ENCODE measurements at places on chromosomes 11 and 22.
A peak's percentile ranks its signal among the peaks of the same experiment; 100 is the strongest.

GRCh38 chr11:71182791-71183677, 69.3 kb downstream of the SHANK2 start:
- DNase-seq = no peak

DNA sequence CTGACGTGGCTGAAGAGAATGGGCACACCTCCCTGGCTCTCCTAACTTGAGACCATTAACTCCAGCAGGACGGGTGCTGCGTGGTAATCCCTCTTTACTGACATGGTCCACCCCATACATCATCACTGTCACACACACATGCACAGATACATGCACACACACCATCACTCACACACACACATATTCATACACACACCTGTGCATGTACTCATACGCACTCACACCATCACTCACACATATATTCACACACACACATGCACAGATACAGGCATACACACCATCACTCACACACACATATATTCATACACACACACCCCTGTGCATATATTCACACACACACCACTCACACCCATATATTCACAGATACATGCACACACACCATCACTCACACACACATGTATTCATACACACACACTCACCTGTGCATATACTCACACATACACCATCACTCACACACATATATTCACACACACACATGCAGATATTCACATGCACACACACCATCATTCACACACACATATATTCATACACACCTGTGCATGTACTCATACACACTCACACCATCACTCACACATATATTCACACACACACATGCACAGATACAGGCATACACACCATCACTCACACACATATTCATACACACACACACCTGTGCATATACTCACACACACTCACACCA, 74.8 kb downstream of the EFCAB6 start:
- DNase-seq = no peak

DNA sequence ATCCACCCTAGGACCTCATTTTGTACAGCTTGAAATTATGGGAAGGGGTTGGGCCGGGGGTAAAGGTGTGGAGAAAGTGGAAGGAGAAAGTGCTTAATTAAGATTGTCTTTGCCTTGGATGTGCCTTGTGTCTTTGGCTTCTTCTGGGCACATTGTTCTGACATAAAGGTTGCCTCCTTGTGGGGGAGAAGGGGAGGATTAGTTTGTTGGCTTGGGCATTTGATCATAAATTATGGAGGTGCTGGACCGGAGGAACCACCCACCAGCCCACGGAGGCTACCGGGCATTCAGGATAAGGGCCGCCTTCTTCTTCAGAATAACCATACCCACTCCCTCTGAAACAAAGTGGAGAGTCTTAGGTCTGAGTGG, 1.3 kb downstream of the PAFAH1B2 start:
- DNase-seq = no peak

DNA sequence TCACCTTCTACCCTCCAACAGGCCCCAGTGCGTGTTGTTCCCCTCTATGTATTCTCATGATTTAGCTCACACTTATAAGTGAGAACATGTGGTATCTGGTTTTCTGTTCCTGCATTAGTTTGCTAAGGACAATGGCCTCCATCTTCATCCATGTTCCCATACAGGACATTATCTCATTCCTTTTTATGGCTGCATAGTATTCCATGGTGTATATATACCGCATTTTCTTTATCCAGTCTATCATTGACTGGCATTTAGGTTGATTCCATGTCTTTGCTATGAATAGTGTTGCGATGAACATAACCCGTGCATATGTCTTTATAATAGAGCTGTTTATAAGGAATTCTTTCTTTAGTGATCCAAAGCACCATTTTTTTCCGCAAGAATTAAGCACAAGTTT, 28.5 kb upstream of the TLCD5 start:
- DNase-seq = no peak

DNA sequence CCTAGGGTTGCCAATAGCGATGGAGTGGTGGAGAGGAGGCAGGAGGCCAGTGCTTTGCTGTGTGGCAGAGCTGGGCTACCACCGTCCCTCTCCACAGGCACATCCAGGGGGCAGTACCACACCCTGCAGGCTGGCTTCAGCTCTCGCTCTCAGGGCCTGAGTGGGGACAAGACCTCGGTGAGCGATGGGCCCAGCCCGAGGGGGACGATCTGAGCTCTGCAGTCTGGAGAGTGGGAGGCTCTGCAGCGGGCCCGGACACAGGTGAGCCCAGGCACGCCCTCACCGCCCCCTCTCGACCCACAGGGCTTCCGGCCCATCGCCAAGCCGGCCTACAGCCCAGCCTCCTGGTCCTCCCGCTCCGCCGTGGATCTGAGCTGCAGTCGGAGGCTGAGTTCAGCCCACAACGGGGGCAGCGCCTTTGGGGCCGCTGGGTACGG, 2.5 kb downstream of the PKP3 start:
- DNase-seq = no peak

DNA sequence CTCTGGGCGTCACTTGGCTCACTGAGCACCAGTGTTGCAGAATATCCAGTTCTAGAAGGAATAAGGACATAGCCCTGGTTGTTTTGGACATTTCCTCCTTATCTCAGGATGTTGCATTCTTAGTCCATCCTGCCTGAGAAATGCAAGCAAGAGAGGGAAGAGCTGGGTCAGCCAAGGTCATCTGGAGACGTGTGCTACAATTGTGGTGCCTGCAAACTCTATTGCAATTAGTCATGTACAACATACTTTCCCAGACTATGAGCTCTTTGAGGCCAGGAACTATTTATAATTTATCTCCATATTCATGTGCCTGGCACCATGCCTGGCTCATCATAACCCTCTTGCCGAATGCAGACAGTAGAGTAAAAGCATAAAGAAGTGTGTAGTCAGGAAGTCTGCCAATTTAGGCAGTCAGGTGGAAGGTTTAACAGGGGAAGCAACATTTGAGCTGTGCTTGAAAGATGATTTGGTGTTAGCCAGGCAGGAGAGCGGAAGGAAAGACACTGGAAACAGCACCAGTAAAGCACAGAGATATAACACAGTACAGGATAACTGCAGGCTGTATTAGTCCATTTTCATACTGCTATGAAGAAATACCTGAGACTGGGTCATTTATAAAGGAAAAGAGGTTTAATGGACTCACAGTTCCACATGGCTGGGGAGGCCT, 129.4 kb upstream of the PAX6 start:
- no peak for DNase-seq

DNA sequence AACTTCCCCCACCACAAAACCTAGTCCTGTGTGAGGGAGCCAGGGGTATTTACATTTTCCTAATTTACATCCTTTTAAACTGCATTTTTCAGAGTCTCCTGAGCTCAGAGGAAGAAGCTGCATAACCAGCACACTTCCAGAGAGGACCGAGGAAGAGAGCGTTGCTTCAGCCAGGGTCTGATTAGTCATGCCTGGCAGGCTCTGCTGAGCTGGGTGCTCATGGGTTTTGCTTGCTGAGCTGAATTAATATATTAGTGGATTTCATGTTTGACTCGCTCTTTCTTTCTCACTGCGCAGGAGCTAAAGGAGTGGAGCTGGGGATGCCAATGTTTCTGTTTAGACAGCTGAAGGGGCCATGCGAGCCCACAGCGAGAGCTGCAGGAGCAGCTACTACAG, 539.3 kb upstream of the B3GAT1 start:
- no peak for DNase-seq

GRCh38 chr11:72525466-72525865, 91.1 kb upstream of the CLPB start:
- DNase-seq = no peak

- DNase-seq = peak; percentile 67
Observed at GRCh38 chr11:118621071-118621783, 13.8 kb downstream of the PHLDB1 start.

DNA sequence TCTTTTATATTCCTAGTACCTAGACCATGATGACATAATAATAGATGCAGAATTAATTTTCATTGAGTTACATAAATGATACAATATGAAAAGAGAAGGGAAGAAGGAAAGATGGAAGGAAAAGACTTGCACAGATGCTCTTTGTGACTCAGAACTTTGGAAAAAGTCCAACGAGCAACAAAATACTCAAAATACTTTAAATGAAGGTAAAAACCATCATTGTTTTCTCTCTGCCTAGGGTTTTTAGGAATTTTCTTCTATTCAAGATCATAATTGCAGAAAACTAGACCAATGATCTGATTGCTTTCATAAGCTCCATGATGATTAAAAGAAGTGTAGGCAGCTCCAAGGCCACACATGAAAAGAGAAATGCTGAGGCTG, 276.9 kb downstream of the KIRREL3 start:
- DNase-seq = no peak

- DNase-seq = no peak
Observed at GRCh38 chr11:32779136-32779535, 15.3 kb downstream of the CCDC73 start.

DNA sequence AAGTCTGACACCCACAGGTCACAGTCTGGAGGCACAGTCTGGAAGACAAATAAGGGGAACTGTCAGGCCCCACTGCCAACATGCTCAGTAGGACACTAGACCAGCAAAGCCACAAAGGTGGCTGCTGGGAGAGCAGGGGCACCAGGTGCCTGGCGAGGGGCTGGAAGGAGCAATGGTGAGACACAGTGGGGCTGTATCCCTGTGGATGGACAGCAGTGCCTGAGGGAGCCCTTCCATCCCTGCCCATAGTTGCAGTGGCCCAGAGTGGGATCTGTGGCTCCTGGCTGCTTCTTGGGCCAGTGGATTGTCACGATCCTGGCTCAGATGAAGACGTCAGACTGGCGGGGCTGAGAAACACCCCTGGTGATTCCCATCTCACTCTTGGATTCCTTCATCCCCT, 154.6 kb downstream of the DSCAML1 start:
- DNase-seq = no peak

GRCh38 chr11:18594999-18595749, 4.4 kb upstream of the MISFA start:
- no peak for DNase-seq

DNA sequence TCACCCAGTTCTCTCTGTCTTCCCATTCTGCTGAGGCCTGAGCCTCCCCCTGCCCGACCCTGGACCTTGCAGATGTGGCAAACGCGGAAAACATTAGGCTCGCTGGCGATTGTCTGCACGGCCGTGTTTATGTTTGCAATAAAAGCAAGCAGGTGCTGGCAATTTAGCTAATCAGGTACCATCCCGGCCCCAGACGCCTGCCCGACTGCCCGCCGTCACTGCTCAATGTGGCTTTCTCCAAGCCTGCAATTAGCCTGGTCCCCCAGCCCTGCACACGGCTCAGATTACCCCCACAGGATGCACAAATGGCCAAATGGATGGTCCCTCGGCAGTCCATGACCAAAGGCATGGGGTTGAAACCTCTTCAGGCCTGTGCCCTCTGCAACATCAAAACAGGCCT, 259.7 kb downstream of the MN1 start:
- no peak for DNase-seq

DNA sequence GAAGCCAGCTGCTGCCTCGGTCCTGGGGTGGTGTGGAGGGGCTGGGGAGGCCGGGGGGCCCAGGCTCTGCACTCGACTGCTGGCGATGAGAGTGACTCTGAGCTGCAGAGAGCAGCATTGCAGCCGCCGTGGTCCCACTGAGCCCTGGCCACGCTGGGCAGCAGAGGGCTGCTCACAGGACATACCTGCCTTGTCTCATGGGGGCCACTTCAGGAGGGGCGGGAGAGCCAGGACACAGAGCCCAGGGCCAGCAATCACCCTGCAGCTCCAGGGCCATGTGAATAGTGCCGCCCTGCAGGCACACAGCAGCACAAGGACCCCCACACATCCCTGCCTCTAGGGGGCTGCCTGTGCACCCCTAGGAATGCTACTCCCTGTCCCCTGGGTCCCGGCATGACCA, 147.0 kb downstream of the CRYBB2 start:
- DNase-seq = no peak

DNA sequence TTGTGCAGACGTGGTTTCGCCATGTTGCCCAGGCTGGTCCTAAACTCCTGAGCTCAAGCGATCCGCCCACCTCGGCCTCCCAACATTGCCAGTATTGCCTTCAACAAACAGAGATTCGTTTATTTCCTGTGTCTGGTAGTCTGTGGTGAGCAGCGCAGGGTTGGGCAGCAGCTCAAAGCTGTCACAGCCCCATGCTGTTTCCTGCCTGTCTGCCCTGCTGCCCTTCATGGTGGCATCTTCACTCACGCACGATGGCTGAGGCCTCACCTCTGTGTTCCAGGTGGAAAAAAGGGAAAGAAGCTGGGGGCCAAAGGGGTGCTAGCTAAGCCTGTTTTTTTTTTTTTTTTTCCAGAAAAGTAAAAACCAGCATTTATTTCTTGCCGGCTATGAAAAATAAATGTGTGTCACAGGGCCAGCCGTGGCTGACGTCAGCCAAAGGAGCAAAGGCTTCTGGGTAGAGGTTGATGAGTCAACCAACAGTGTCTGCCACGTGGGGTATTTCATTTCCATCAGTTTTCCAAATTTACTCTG, 28.8 kb downstream of the TBC1D22A start:
- DNase-seq = no peak

DNA sequence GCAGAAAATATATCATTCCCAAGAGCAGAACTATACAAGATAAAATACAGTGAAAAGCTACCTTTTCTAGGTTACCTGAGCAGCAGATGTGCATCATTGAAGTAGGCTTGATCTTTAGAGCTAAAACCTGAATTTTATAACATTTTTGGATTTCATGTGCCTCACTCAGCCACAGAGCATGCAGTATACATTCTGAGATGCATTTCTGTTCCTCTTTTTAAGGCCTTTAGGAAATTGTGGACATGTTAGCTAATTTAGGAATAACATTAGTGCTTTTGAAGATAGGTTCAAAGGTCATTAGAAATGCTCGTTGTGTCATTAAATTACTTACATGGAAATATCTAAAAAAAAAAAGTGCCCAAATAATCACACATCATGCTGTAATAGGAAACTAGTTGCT, 230.6 kb upstream of the PDGFD start:
- DNase-seq = no peak

GRCh38 chr22:17782158-17782557, 7.9 kb upstream of the BID start:
- no peak for DNase-seq

DNA sequence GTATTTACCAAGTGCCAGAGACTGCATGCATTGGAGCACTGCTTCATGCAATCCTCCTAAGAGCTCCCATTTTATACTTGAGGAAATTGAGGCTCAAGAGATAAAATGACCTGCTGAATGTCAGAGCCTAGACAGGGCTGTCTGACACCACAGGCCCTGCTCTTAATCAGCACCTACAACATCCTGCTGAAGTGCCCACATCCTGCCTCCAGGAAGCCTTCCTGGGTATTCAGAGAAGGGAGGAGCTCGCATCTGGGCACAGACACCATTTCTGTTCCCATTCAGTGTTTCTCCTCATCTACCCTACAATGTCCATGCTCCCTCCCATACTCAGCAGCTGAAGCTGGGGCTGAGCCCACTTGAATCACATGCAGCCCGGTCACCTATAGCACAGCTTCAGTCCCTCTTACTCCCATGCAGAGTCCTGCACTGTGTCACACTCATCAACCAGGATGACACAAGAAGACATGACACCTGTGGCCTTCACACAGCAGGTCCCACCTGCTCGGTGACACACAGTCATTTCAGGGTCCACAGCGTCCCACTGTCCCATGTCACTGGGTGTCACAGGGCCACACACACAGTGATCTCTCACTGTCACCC, 53.1 kb downstream of the PDE2A start:
- DNase-seq = no peak

GRCh38 chr11:73931039-73931645, 19.7 kb upstream of the DNAJB13 start:
- DNase-seq = no peak
